ENCODE measurements at places on chromosomes 11 and 22. TPM values are rescaled to one million over a fixed set of nuclear protein-coding genes. Genes with fewer than 3 reads are reported as not detected.

OR8G5 gene
- total RNA-seq: not detected

KDM4E gene
- total RNA-seq: not detected

TBX10 gene
- total RNA-seq: not detected

GLYAT gene
- total RNA-seq: not detected

KCNQ1OT1 gene
- total RNA-seq: 4.7 TPM

GLB1L2 gene
- total RNA-seq: 3.5 TPM

UPK3A gene
- total RNA-seq: not detected

PGM2L1 gene
- 1.1 TPM for total RNA-seq

CABP4 gene
- not detected for total RNA-seq

KCNA4 gene
- not detected for total RNA-seq

F2 gene
- total RNA-seq: not detected

HTR3B gene
- total RNA-seq: under 0.01 TPM

SERGEF gene
- 18.0 TPM for total RNA-seq

MS4A12 gene
- total RNA-seq: not detected

FUT4 gene
- 4.0 TPM for total RNA-seq

MOGAT2 gene
- total RNA-seq: not detected

SLC22A8 gene
- not detected for total RNA-seq

DDX25 gene
- total RNA-seq: not detected

OR2AT4 gene
- not detected for total RNA-seq

RIMBP3C gene
- 0.39 TPM for total RNA-seq

OR2AG2 gene
- under 0.01 TPM for total RNA-seq

TRIM49 gene
- not detected for total RNA-seq

ARHGEF17 gene
- 11.4 TPM for total RNA-seq

HPX gene
- 0.98 TPM for total RNA-seq

OOSP4B gene
- not detected for total RNA-seq

VSIG10L2 gene
- total RNA-seq: not detected

BCO2 gene
- 0.78 TPM for total RNA-seq

PNPLA3 gene
- total RNA-seq: 10.6 TPM

PRRG4 gene
- not detected for total RNA-seq

C11orf21 gene
- not detected for total RNA-seq

AQP11 gene
- 1.1 TPM for total RNA-seq

OR51S1 gene
- total RNA-seq: not detected

HBG1 gene
- total RNA-seq: not detected

POU2AF1 gene
- not detected for total RNA-seq

SDHD gene
- 148 TPM for total RNA-seq

INCENP gene
- total RNA-seq: 34.9 TPM

DDI1 gene
- not detected for total RNA-seq

ZBED4 gene
- total RNA-seq: 13.5 TPM

ABTB2 gene
- total RNA-seq: 0.73 TPM

CD81 gene
- 251 TPM for total RNA-seq

BRMS1 gene
- total RNA-seq: 39.7 TPM

OR51B5 gene
- total RNA-seq: not detected

JHY gene
- total RNA-seq: 0.39 TPM

H19 gene
- total RNA-seq: 3.1 TPM

GRAP2 gene
- total RNA-seq: not detected

SBF1 gene
- total RNA-seq: 63.6 TPM
